Muscle of back (tissue), 13 donors: ENCODE measurements at places on chromosomes 6 and 20. TPM values are rescaled to one million over a fixed set of nuclear protein-coding genes. Genes with fewer than 3 reads are reported as not detected.

The ULBP3 gene
- 3.0 TPM for polyA plus RNA-seq

The POU5F1 gene
- 3.4 TPM for polyA plus RNA-seq

The CST7 gene
- 0.60 TPM for polyA plus RNA-seq

DNA sequence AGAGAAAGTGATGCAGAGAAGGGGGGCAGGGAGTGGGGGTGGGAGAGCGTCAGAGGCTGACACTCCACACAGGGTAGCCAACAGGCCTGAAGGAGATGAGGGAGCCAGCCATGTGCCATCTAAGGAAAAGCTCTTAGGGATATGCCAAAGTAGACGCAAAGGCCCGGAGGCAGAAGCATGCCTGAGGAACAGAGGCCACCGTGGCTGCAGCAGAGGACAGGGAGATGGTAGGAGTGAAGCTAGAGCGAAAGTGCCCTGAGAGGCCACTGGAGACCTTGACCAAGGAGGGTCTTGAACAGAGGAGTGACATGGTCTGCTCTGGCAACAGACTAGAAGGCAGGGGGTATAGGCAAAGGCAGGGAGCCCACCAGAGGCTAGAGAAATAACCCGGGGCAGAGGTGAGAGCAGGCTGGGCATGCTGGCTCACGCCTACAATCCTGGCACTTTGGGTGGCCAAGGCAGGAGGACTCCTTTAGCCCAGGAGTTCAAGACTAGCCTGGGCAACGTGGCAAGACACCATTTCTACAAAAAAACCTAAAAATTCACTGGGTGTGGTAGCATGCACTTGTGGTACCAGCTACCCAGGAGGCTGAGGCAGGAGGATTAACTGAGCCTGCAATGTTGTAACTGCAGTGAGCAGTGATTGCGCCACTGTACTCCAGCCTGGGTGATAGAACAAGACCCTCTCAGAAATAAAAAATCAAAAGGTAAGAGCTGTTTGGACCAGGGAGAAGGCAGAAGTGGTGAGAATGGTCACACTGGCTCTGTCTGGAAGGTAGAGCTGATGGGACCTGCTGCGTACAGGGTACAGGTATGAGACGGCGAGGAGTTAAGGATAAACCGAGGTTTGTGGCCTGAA is 6.3 kb downstream of the RRBP1 start:
- DNase-seq, result no peak

DNA sequence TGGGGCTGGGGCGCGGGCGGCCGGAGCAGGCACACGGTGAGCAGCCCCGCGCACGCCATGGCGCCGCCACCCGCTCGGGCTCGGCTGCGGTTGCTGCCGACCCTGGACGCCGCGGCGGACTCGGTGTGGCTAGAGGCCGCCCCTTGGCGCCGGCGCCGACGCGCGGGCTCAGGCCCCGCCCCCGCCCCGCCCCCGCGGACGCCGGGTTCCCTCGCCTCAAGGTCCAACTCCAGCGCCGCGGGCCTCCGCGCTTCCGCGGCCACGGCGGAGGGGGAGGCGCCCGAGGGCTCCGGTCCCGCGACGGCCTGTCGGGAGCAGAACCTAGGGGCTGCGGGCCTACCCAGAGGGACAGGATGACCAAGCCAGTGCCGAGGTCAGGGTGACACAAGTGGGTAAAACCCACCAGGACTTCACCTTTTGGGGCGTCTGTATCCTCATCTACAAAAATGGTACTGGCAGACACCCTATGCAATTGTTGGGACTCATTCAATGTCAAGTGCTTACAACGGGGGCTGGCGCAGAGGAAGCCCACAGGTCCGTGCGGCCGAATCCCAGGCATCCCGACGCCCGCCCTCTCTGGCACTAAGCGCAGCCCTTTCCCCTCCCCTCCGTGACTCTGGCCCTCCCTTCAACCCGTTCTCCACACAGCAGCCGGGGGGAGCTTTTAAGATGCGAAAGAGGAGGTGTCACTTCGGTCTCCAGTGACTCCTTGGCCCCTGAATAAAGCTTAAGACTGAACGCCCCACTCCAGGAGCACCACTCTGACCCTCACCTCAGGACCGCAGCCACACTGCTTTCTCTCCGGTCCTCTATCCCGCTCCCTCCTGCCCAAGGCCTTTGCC is at the start of gene NECAB3:
Gene NECAB3 (minus strand): TSS at position 135 of the 842 bp plus-strand sequence. CDS start 76 bp downstream, at position 59.
- peak; percentile 78 for DNase-seq

DNA sequence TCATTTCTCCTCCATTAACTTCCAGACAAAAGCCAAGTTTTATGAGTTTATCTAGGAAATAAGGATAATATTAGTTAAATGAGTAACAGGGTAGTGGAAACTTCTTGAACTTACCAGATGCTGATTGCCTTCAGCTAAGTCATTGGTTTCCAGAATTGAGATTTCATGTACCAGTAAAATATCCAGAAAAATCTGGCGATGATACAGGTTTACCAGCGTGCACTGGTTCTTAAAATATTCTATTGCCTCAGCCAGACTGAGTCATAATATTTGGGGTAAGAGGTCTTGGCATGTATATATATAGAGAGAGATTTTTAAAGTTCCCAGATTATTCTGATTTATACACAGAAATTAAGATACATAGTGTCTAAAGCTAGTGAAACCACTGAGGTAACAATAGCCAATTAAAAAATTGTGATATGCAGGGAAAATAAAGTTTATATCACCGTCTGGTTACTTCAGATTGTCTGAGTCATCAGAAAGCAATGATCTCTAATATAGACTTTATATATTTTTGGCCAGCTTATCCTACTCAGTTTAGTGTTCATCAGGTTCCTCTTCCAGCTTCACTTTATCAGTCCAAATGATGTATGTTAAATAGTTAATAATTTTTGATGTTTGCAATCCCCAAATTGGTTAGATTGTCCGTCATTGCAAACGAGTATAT is 39.5 kb upstream of the SDHAF4 start:
- peak; percentile 6 for DNase-seq

DNA sequence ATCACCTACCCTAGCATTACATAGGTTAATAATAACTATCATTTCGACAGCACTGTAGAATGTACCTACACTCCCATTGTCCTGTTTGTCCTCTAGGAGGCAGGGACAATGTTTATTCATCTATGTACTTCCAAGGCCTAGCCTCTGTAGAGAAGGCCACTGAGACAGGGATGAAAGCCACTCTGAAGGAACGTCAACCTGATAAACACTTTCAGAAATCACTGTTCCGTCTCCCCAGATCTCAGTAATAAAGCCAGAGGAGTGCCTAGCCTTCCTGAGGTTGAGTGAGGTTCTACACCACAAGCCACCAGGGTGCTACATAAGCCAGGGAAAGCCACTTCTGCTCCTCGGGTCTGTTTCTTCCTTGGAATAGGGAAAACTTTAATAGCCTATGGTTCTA is 44.8 kb downstream of the POPDC3 start:
- peak; percentile 14 for DNase-seq

DNA sequence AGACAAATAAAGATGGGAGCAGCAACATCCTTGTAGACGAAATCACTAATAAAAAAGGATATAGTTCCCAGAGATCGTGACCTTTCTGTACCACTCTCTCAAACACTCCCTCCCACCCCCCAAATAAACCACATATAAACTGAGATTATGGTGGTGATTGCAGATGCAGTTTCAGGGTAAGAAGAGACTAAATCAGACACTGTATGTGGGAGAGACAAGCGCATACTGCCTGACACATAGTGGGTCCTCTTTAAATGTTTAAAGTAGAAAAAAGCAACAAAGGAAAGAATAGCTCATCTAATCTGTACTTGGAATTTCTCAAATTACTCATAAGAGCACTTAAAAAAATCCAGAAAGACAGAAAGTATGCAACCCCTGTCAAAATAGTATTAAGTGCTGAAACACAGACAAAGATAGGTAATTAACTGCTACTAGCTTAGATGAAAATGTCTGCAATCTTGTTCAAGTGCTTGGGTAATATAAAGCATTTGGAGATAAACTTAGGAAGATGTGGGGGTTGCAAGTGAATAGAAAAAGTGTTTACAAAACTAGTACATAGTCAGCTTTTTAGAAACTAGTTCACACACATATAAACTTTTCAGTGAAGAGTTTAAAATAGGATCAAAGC is 151.6 kb downstream of the BACH2 start:
- DNase-seq, result no peak

GRCh38 chr6:155106456-155107115 is 111.5 kb downstream of the TIAM2 start:
- peak; percentile 72 for DNase-seq
